T-helper 2 cell treated with Interferon-gamma antibody and Interleukin-4, amounts not matched to agents 5 μg/mL and 100 μg/mL, for 36 hours (primary cell): ENCODE measurements at places on chromosomes 12 and 14.

GRCh38 chr12:49536526-49537071 is 2.2 kb upstream of the KCNH3 start:
- DNase-seq = no peak

DNA sequence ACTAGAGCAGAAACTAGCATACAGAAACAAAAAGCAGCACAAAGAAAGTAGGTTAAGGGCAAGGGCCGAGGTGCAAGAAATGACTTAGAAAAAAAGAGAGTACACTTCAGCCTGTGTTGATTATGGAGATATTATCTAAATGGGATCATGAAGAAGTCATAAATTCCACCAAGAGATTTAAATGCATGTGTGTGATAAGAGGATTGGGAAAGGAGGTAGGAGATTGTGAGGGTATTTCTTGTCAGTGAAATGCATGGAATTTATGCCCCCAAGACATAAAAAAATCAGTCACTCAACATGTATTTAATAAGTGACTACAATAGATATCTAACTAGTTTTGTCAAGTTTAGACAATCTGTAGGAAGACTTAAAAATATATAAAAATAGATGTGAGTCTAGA is 976.2 kb upstream of the LRFN5 start:
- no peak for DNase-seq

GRCh38 chr14:75570797-75571196 is 7.6 kb upstream of the FLVCR2 start:
- DNase-seq = no peak

- peak; percentile 32 for DNase-seq
Measured at GRCh38 chr14:89724628-89724960, 229.9 kb downstream of the EFCAB11 start.

- DNase-seq = peak; percentile 29
Measured at GRCh38 chr12:2783936-2784600, 10.7 kb upstream of the FKBP4 start.

DNA sequence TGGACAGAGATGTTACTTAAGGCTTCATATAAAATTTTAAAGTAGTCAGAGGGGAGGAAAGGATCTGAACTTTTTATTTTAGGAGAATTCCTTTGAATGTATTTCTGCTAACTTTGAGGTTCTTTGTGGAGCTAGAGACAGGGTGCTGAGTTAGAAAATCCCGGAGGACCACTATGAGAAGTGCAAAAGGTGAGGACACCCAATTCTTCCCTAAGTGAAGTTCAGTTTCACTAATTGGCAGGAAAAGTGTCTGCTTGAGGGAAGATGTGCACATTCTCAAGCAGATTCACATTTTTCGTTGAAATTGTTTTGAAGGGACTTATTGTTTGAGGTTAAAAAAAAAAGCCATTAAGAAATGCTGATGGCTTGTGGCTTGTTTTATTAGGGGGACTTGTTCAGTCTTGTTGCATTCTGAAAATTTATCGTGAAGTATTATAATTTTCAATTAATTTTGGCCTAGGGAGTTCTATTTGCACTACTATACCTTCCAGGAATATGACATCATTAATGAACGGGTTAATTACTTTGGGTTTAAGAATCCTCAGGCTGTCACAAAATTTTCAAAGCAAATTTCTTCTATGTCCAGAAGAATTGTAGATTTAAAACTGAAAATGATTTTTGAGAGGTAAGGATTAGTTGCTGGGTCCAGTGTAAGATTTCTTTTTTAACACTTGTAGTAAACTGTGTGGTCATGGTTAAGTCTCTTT is 1.8 kb downstream of the PCNX1 start:
- no peak for DNase-seq

GRCh38 chr12:15088105-15088504 is 115.3 kb downstream of the PDE6H start:
- peak; percentile 5 for DNase-seq

- DNase-seq = no peak
Measured at GRCh38 chr12:49831717-49832116, 3.5 kb upstream of the NCKAP5L start.

DNA sequence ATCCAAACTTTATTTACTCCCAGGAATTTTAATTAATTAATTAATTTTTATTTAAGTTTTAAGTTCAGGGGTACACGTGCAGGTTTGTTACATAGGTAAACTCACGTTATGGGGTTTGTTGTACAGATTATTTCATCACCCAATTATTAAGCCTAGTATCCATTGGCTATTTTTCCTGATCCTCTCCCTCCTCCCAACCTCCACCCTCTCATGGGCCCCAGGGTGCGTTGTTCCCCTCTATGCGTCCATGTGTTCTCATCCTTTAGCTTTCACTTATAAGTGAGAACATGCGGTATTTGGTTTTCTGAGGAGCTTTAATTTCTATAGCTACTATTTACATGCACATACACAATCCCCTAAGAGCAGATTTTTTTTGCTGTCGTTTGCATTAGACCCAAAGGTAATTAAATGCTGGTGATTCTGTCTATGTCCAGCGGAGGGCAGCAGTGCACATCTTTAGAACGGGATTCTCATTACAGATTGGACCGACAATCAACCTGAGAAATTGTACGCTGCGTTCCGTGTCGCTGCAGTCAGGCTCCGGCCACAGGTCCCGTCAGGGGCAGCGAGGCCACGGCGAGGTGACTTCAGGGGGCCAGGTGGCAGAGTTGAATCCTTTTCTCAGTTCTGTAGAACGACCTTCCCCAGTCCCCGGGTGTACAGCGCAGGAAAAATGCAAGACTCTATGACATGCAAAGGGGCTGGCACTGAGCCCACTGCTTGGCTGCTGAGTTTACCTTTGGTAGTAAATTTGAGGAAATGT is 11.6 kb downstream of the TMEM30B start:
- DNase-seq = peak; percentile 62

DNA sequence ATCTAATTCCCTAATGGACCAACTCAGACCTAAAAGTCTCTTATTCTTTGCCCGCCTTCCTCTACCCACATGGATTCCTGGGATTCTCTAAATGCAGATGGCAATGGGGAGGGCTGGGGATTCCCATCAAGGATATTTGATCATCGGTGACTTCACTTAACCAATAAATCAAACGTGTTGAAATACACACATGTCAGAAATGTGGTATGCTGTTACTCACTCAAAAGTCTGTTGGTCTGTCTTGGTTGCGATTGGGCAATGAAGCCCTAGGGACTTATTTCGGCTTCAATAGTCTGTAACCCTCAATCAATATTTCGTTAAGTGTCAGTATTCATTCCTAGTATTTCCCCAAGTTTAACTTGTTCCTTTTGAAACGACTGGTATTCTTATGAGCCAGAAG is 117.2 kb upstream of the DIO3 start:
- no peak for DNase-seq

DNA sequence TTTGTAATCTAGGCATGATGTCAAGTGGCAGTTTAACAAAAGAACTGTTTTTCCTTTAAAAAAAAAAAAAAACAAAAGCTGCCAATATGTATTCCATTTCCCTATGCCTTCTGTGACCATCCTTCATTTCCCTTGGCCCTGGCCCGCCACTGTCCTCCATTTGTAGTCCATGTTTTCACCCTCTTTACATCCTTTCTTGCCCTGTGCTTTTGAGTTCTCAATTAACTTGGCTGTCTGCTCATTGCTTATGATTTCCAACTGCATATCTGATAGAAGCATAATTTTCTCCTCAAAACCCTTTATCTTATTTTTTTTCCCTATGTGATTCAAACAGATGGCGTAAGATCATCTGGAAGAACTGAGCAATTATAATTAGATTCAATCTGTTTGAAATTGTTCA is 297.5 kb downstream of the NAV3 start:
- DNase-seq = no peak

DNA sequence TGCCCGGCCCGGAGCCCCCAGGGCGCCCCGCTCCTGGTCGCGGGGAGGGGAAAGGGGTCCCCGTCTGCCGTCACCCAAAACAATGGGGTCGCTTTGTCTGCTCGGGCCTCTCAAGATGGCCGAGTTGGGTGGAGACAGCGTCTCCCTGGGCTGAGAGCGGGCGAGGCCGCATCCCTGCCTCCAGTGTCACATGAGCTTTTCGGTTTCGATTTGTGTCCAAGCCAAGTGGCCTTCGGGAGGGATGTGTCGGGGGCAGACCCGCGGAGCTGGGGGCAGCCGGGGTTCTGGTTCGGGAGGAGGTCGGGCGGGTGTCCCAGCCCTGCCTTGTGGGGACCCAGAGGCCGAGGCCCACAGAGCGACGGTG is 790 bp downstream of the DYNC1H1 start:
- DNase-seq = peak; percentile 65

DNA sequence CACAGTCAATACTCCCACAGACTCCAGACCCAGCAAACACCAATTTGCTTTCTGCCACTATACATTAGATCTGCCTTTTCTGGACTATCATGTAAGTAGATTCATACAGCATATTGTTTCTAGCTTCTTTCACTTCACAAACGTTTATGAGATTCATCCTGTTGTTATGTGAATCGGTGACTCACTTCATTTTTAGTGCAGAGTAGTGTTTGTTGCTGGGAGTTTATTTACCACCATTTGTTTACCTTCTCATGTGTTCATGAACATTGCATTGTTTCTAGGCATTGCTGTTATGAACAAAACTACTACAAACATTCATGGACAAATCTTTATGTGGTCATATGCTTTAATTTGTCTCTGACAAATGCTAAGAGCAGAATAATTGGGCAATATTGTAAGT is 807.8 kb upstream of the TMEM132C start:
- no peak for DNase-seq

DNA sequence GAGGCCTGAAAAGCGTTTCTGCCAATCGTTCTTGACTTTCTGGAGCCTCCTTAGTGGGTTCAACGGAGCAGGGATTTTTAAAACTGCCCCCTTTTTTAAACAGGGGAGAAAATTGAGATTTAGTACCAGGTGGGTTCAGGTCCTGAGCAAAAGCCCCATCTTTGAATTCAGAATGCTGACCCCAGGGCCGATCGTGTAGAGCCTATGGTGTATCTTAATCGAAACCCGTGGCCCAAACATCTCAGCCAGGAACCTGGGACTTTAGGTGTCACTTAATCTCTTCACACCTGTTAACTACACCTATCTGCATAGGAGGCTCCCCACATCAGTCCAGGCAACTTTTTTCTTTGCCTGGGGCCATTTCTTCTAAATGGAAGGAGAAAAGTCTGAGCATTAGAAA is 6.4 kb upstream of the TBX5 start:
- no peak for DNase-seq

DNA sequence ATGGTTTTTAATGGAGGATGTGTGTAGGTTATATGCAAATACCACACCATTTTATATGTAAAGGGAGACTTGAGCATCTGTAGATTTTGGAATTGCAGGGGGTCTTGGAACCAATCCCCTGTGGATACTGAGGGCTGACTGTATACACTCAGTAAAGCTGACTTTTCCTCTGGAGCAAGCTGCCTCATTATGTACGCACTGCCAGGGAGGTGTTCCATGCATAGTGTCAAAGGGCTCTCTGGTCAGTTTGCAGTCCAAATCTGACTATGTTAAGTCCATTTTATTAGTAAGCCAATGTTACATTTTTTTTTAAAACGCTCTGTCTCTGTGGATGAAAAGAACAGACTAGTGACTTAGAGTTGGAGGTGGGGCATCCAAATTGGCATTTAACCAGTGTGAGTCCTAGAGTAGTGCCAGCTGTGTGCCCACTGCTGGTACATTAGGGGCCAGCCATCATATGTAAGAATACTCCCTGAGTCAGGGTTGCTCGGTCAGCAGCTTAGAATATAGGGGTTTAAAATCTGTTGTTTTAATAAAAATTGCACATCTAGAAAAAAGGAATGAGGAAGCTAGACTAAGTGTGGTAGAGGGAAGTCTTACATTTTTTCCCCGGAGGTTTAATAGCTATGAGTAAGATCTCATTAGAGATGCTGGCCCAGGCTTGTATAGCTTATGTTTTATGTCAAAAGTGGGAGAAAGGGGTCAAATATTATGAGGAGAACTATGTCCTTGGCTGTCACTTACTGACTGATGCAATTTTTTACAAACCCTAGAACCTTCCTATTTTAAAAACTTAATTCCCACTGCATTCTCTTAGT is 87.0 kb downstream of the TESC start:
- DNase-seq = no peak

GRCh38 chr14:55807881-55808379 is 227.9 kb downstream of the KTN1 start:
- no peak for DNase-seq
